NCI-H524 treated with DMSO at 0.1 percent for 48 hours (cell line): ENCODE measurements at places on chromosomes 11 and 22.

DNA sequence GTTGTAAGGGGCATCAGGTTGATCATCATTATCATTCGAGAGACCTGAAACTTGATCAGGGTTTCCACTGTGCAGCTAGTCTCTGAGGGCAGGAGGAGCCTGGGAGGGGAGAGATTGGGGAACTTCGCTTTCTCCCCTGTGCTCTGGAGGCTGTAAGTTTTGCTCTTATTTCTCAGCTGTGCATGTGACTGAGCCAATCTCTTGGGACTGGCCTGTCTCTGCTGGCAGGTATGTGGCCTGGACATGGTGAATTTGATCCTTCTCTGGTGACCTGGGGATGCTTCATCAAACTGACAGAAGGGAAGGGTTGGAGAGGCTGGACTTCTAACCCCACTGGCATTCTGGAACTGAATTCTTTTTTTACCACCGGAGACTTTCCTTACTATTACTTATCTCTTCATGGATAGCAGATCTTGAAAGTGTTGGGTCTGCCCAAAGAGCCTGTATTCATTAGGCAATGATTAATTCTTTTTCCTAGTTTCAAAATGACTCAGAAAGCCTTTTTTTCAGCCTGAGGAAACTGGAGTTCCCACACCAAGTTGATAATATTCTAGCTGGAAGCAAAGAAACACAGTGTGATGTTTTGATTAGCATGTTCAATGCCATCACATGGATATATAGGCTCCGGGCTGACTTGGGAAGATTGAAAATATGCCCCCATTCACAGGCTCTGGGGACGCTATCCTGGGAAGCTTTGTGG is 36.5 kb downstream of the TSPAN18 start:
- no peak for DNase-seq

- no peak for DNase-seq
Measured at GRCh38 chr22:49142296-49142695, 685.4 kb downstream of the BRD1 start.

DNA sequence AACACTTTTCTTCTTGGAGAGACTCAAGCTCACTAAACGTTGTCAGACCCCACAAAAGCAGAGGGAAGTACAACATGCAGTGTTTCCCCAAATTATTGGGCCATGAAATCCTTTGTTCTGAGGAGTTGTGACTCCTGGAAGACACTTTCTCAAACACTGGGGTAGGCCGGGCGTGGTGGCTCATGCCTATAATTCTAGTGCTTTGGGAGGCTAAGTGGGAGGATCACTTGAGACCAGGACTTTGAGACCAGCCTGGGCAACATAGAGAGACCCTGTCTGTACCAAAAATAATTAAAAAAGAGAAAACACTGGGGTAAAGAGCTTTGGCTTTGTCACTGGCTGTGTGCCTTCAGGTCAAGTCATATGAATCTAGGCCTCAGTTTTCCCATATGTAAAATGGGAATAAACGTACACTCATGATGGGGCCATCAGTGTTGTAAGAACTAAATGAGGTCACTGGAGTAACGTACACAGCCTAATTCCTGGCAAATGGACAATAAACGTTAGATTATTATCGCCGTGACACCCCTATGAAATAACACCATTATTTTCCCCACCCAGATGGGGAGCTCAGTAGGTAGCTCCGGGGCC is 92.0 kb downstream of the RRM1 start:
- DNase-seq: no peak

- no peak for DNase-seq
Measured at GRCh38 chr11:13271060-13271693, 6.4 kb upstream of the BMAL1 start.

DNA sequence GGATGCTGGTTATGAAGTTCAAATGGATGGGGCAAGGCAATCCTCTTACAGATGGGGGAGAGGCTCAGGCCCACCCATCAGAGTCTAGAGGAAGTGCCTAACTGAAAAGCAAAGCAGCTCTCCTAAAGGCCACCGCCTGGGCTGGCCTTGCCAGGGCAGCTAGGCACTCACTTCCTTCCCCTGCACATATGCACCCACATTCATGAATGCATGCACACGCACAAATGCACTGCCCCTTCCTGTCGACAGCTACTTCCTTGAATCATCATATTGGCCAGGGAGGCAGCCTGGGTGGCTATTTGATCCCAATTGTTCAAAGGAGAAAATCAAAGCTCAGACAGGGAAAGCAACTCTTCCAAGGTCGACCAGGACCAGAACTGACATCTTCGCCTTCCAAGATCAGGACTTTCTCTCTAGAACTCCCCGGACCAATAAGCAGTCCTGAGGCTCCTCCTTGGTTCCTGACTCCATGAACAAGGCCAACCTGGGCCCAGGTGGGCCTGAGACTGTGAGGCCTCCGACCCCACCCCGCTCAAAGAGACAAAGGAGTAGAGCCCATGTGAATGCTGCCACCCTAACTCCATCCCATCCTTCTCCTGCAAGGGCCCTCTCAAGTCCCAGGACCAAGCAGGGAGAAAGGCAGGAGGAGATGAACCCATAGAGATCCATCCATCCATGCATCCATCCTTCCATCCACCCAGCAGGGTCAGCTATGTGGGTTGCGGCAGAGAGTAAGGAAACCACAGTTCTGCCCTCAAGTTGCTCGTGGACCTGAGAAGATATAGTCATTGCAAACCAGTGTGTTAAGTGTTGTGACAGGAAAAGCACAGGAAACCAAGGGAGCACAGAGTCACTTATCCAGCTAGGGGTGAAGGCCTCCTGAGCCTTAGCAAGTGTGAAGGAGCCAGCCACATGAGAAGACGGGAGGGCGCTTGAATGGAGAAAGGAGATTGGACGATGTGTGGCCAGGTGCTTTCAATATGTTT is 35.4 kb upstream of the LMO1 start:
- DNase-seq: no peak

GRCh38 chr11:85530634-85531033 is 96.5 kb downstream of the DLG2 start:
- no peak for DNase-seq

GRCh38 chr11:115065830-115066664 is 387.7 kb downstream of the NXPE2 start:
- no peak for DNase-seq

- no peak for DNase-seq
Measured at GRCh38 chr22:29482253-29482652, 2.2 kb downstream of the NEFH start.

DNA sequence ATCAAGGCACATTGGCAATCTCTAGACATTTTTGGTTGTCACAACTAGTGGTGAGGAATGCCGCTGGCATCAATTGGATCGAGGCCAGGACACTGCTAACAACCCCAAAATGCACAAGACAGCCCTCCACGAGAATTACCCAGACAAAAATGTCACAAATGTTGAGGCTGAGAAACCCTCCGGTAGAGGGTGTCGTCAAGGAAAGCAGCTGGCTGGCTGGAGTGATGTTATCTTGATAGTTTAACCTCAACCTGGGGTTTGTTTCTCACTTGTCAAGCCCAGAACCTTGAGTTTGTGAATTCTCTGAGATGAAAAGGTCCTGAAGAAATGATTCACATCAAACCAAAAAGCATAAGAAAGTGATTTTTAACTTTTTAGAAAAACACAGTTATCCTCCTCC is 21.1 kb upstream of the TMPRSS13 start:
- no peak for DNase-seq
